ENCODE measurements at places on chromosomes 7 and 10. TPM values are rescaled to one million over a fixed set of nuclear protein-coding genes. Genes with fewer than 3 reads are reported as not detected.

CYP3A4 gene
- total RNA-seq, result not detected

ECD gene
- total RNA-seq, result 51.5 TPM

PLA2G12B gene
- not detected for total RNA-seq

AKR1C4 gene
- total RNA-seq, result not detected

DNA sequence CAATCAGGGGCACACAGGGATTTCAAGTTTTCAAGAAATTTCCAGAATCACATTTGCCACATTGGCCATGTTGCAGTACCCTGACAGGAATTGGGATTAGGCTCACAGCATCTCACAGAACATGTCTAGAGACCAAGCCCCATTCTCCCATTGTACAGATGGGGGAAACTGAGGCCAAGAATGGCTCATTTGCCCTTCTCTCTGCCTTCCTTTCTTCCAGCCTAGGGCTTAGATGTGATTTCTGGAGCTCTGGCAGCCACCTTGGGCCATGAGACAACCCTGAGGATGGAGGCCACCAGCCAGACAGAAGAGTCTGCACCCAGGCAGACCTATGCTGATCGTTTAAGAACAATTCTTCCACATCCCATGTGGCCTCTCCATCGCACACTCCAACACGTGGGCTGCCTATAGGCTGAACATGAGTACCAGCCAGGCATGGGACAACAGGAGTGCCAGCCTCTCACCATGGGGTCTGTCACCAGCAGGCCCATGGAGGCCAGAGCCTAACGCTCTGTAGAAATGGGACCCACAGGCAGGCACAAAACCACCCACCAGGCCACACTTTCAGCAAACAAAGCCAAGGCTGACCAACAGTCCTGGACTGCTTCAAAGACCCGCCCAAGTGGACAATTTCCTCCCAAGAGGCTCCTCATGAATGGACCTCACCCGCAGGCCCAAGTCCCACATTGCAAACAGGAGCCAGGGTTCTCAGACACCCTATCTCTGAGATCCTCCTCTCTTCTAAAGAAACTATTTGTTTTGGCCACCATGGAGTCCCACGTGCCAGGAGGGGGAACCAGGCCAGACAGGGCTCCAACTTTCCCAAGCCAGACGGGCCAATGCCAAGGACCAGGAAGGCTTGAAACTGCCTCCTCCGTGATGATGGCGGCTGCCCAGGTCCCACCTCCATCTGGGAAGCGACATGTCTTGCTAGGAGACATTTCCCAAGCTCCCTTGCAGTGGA lies 20.7 kb downstream of the PDGFA start:
- no peaks in the 10 kb centered on the region for H3K27me3 ChIP-seq
- H3K4me1 ChIP-seq, result no peaks in the 10 kb centered on the region
- H3K4me3 ChIP-seq, result no peak overlapping the region
- H3K27ac ChIP-seq, result no peak overlapping the region
- DNase-seq, result no peak

UTF1 gene
- 12.2 TPM for total RNA-seq
